ENCODE measurements at places on chromosomes 5 and 9.

- DNase-seq, result no peak
These were observed 139.3 kb upstream of the NFIB start for GRCh38 chr9:14453286-14453685.

GRCh38 chr9:102631559-102631958 is 363.6 kb upstream of the CYLC2 start:
- DNase-seq, result no peak

- no peak for DNase-seq
These were observed 22.6 kb upstream of the ASPN start for GRCh38 chr9:92504881-92505280.

- DNase-seq, result no peak
These were observed 7.5 kb upstream of the SLC12A7 start for GRCh38 chr5:1119312-1119831.

DNA sequence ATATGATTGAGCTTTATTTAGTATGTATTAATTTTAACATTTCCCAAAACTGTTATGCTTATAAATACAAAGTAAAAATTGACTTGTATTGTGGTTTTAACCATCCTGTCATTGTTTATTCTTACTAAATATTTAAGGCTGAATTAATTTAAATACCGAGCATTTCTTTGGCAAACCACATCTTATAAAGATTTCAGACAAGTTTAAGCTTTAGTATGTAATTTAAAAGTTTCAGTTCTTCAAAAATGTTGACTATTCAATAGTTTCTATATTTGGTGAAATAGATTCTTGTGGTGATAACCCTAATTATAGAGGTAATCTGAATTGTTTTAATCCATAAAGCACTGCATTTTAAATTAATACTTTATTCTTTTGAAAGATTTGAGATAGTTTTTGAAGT is 65.5 kb downstream of the CCNH start:
- no peak for DNase-seq

DNA sequence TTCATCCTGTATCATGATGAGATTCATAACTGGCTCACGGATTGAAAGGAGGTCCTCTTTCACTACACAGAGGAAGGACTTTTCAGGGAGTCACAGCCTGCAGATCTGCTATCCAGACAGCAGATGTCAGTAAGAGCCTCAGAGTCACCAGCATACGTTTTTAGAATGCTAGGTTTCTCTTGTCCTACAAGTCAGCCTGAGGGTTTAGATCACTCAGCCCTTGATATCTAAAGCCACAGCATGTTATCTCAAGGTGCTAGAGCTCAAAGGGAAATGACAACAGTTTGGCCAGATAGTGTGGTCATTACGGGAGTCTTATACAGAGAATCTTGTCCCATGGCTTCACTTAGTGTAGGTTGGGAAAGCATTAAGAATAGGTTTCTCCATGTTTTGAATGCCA is 30.9 kb upstream of the SLC46A2 start:
- no peak for DNase-seq

DNA sequence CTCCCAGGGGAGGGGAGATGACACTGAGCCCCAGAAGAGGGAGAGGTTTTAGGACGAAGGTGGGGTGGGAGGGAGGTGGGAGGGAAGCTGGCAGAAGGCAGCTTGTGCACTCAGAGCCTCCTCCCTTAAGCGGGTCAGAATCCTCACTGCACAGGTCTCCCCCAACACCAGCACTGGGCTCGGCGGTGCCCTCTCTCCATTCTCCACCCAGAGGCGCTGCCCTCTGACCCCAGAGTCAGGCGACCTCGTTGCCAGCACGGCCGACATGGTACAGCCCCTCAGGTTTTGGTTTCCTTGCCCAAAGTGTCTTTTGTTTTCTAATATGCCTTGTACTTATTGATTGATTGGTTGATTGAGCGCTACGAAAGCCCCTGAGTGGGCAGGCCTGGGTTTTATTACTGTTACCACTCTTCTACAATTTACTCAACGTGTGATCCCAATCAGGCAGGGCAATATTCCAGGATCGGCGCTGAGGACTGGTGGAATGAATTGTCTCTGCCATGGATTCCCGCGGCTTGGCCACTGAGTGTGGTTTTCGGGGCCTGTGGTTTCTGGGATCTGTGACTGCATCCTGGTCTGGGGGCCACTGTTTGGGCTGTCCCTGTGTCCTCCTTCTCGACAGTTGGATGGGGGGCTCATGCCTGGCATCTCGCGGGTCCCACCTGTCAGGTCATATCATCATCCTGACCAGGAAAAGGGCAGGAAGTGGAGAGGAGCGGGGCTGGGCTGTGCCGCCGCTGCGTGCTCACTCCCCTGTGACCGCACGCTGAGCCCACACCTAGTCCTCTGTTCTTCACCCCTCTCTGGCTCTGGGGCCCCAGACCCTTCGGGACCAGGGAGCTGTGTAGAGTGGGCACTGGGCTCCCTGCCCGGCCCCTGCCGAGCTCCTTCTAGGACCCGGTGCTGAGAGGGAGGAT is 9.6 kb upstream of the FCN2 start:
- no peak for DNase-seq

GRCh38 chr5:75525344-75525743 is 13.7 kb downstream of the POLK start:
- DNase-seq, result no peak

DNA sequence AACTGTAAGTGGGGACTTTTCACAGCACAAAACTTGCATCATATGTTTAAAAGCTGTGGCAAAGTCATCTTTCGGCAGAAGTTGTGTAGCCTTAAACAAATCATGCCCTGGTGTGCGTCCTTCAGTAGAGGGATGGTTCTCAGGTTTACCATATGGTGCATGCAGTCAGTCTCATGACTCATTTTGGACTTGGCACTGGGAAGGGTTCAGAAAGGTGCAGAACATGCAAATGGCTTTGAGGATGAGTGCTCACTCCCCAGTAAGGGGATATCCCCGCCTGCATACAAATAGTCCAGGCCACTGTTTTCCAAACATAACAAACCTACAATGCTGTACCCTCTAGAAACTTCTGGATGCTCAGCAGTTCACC is 260.3 kb downstream of the NDUFS4 start:
- DNase-seq, result no peak

DNA sequence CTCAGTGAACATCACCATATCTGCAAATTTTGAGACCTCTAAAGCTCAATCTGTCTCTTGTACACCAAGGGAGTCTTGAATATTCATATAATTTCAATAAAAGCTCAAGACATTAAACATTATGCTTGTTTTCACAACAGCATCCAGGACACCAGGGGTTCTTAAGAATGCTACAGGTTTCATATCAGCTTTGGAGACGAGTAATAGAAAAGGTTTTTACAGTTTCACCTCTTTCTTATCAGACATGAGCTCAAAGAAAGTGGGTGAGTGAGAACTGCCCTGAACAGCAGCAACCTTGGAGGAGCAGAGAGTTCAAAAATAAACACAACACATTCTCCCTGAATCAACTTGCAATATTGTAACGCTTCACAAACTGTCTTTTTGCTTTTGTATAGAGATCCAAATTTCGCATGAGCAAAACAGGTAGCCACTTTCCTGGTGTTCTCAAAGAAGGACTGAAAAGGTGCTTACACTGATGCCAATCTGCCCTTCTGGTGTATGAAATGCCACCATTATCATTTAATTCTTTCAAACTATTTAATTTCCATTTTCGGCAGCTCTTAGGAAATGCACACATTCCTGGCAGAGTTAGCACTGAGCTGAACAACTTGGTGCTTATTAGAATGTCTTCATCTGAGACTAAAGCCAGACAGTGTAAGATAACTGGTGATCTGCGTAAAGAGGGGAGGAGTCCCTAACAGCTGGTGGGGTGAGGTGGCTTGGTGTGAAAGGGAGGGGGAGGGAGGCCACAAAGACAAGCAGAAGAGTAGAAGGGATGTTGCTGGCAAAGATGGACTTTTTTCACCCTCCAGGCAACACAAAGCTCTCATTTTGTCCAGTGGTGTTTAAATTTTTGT is 535.3 kb downstream of the PDE4D start:
- DNase-seq, result no peak

- DNase-seq, result no peak
These were observed 178.9 kb downstream of the SEMA6A start for GRCh38 chr5:116395631-116396203.

DNA sequence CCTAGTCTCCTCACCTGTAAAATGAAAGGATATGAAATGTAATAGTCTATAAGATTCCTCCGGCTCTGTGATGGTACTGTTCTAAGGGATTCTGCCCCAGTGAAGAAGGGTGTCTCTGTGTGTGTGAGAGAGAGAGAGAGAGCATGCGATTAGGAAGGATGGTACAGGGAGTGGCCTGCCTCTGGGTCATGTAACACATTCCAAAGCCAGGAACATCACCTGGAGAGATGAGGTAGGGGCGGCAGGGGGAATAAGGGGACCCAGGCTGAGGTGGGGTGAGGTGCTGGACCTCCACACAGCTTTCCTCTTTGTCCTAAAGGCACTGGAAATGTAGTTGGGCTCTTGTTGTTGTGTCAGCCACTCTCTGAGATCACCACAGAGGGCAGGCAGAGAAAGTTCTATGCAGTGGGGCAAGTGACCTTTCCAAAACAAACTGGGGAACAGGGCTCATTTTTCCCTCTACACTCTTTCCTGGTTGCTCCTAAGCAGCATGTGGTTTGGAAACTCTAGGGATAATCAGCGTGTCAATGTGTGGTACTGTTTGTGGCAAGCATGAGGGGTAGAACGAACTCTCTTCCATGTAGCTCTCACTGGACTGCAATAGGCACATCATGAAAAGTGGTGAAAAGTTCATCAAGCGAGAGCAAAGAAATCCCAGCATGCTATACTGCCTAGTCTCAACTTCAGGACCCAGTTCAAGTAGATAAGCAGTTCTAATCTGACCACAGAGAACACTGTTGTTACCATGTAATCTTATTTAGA is 65.0 kb downstream of the SEMA6A start:
- DNase-seq, result no peak

DNA sequence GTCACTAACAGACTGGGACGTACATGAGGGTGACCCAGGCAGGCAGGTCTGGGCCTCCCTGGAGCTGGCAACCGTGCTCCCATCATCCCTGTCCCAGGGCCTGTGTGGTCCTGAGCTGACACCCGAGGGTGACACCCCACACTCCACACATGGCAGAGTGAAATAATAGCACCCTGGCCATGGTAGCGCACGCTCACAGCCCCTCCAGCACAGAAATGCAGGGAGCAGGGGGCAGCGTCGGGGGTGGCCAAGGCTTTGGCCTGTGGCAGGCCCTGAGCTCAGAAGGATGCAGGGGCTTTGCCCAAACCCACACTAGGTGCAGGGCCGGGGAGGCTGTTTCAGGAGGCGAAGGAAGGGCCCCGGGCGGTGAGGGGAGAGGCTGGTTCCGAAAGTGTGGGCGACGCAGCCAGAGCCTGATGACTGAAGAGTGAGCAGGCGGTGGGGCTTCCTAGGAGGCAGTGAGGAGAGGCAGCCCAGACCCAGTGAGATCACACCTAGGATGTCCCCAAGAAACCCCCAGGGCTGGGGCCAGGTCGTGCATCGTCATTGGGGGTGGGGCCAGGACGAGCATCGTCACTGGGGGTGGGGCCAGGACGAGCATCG is 12.9 kb downstream of the OR2V2 start:
- no peak for DNase-seq

GRCh38 chr5:159106193-159106568 is 6.5 kb upstream of the EBF1 start:
- no peak for DNase-seq

DNA sequence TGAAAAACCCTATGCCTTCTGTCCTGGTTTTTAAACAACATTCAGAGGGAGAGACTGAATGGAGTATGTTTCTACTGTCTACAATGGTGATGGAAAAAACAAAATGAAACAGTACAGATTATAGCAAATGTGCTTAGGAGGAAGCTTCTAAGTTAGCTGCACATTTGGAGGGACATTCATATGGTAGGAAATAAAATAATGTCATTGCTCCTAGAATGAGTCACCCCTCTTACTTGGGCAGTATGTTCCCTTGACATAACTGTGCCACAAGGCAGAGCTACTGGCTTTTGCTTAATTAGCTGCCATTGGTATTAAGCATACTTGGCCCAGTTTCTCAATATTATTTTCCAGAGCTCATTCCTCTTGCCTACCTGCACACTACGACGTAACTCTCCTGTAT is 128.9 kb downstream of the GDNF start:
- DNase-seq, result no peak

DNA sequence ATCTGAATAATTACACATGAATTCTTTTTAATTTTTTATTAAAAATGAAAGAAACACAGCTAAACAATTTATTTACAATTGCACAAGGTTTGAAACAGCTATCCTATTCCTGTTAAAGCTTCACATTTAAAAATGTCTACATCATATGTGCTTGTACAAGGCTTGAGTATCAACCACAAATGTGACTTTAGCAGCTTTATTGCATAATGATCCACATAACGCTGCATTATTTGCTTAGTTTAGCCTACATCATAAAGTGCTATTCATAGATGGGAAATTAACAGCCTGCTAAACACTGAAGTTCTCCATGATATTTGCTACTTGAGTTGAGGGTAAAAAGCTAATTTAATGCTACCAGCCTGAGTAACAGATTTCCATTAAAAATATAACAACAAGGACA is 45.0 kb downstream of the TRIM36 start:
- DNase-seq, result no peak

DNA sequence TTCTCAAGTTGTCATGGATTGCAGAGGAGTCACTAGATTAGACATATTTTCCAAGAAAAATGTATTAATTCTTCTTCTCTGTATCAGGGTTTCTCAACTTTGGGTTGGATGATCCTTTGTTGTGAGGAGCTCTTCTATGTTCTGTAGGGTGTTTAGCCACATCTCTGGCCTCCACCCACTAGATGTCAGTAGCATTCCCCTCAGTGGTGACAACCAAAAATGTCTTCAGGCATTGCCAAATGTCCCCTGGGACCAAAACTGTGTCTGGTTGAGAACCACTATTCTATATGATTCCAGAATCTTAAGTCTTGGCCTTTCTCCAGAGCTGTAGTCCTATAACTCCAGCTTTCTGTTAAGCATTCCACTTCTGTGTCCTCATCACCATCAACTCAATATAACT is 220.9 kb downstream of the KIAA0825 start:
- no peak for DNase-seq

DNA sequence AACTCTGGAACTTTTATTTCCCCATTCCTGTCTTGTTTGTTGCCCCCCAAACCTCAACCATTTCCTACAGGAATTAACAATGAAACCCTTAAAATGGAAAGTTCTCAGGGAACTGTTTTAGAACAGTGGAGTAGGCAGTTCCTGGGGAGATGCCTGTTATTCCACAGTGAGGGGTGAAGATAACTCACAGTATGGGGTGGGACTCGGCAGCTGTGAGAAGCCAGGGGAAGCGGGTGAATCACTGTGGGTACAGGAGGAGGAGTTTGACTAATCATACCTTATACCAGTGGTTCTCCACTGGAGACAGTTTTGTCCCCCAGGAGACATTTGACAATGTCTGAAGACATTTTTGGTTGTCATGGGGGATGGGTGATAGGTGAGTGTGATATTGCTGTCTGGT is 36.9 kb upstream of the GLRA1 start:
- DNase-seq, result no peak

- DNase-seq, result no peak
These were observed 8.4 kb downstream of the SMARCA2 start for GRCh38 chr9:2023532-2023931.

DNA sequence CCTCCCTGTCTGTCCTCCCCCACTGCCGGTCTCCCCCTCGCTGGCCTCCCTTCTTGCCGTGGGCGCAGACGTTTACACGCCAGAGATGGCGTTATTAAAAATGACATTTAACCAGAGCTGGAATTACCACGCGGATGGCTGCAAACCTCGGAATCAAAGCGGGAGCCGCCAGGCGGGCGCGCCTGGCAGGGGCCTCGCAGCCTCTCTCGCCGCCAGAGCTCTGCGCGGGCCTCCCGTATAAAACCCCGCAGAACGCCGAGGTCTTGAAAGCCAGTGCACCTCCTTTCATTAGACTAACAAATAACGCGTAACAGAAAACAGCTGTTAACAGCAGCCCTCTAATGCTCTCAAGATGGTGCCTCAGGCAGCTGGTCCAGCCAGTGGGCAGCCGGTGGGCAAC is 10.2 kb downstream of the PRRX2 start:
- no peak for DNase-seq
